Left forelimb (tissue), 1 donor: ENCODE measurements at places on chromosomes 7 and 10.

GRCh38 chr10:96890172-96890513, 58.0 kb downstream of the LCOR start:
- no peak for DNase-seq

DNA sequence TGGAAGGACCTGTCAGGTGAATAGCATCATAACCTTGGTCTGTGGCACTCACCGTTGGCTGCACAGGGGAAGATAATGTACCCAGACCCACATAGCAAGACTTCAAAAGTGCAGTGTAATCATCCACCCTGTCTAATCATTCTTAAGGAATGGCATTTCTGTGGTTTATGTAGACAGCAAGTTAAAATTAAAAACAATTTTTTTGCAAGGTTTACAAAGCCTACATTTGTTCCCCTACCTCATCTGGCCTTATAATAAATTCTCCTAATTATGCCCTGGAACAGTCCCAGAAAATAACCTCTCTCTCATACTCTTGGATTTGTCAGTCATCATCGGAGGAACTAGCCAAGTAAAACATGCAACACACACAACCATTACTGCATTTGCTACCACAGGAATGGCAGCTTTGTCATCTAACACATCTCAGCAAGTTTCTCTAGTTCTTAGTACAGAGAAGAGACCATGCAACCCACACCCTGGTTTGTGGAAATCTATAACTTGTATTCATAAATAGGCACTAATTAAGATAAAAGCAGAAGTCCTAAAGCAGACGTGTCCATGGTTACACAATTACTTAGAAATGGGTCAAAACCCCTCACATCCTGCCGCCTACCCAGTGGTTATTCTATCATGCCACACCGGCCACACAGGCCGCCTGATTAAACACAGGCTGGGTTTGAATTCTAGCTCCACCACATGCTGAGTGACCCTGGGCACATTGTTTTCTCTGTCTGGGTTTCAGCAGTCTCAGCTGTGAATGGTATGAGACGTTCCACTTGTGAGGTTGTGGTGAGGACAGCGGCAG, 19.1 kb downstream of the ABLIM1 start:
- no peak for DNase-seq

- no peak for DNase-seq
Observed at GRCh38 chr7:32519763-32520162, 24.5 kb downstream of the AVL9 start.

GRCh38 chr10:114359953-114360345, 44.4 kb downstream of the AFAP1L2 start:
- DNase-seq = no peak

DNA sequence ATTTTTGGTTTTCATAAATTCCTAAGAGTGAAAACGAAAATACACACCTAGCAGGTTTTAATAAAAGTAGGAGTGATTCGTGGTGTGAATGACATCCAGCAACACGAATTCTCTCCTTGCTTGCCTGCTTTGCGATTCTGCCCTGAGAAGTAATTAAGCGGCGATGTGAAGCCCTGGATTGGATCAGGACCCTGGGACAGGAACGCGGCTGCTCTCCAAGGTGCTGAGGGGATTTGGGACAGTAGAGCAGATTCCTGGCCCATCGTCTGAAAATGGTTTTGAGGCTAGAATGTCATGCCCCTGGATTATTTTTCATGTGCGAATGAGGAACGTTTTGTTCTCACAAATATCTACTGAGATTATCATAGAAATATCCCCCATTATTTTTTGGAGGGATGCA, 7.8 kb downstream of the NPS start:
- DNase-seq = no peak

GRCh38 chr10:129690248-129691070, 223.4 kb downstream of the MGMT start:
- no peak for DNase-seq

GRCh38 chr7:27739301-27739908, 557 bp upstream of the TAX1BP1 start:
- DNase-seq = no peak

DNA sequence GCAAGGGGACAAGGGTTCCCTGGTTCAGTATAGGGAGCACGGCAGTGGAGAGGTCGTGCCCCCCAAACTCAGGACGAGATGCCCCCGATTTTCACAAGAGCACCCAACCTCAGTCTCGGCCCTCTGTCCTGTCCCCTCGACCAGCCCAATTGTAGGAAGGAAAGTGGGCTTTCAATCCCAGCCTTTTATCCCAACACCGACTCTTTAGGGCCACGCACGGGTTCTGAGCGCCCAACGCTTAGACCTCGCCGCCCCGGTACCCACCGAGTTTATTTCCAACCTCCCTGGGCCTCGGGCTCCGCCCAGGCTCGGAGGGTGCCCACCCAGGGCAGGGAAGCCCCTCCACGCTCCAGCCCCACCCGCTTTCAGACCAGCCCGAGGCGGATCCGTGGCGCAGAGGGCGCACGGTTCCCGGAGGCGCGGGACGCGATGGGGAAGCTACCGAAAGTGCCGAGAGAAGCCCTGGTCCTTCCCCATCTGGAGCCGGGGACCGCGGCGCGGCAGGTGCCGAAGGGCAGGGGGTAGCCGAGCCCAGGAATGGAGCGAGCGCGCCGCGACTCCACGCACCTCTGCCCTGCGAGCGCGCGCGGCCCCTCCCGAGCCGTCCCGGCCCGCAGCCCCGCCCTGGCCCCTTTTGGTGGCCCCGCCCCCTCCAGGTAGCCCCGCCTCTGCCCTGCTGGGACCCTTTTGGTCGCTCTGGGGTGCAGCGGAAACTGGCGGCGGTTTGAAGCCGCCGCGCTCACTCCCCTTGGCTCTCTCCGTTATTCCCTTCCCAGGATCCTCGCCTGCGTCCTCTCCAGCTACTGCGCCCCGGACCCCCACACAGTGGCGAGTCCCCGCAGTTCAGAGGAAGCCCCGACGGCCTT, 20.4 kb downstream of the GRID2IP start:
- DNase-seq = no peak

DNA sequence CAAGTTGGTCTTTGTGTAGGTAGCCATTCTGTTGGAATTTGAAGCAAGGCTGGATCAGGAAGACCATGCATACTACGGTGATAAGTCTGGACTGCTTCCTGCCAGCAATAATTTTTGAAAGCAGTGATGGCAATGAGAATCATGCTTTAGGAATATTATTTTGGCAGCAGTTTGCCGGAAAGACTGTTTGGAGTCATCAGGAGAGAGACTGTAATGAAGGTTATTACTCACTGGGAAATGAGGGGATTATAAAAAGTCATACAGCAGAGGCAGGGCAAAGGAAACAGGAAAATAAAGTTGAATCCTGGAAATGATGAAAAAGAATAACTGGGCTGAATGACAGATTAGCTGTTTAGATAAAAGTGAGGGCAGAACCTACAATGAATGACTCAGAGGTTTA, 1136.8 kb upstream of the AUTS2 start:
- DNase-seq = no peak

GRCh38 chr7:25754333-25754732, 397.7 kb upstream of the NFE2L3 start:
- no peak for DNase-seq

GRCh38 chr10:79328737-79329504, 18.3 kb upstream of the PPIF start:
- DNase-seq = no peak

- DNase-seq = no peak
Observed at GRCh38 chr7:57425969-57426628, 23.9 kb upstream of the ZNF716 start.

GRCh38 chr7:1700086-1700485, 30.0 kb downstream of the ELFN1 start:
- no peak for DNase-seq

- no peak for DNase-seq
Observed at GRCh38 chr7:17746020-17746530, 194.2 kb downstream of the SNX13 start.

- DNase-seq = peak; percentile 50
Observed at GRCh38 chr10:124381011-124381611, 37.6 kb downstream of the OAT start.

DNA sequence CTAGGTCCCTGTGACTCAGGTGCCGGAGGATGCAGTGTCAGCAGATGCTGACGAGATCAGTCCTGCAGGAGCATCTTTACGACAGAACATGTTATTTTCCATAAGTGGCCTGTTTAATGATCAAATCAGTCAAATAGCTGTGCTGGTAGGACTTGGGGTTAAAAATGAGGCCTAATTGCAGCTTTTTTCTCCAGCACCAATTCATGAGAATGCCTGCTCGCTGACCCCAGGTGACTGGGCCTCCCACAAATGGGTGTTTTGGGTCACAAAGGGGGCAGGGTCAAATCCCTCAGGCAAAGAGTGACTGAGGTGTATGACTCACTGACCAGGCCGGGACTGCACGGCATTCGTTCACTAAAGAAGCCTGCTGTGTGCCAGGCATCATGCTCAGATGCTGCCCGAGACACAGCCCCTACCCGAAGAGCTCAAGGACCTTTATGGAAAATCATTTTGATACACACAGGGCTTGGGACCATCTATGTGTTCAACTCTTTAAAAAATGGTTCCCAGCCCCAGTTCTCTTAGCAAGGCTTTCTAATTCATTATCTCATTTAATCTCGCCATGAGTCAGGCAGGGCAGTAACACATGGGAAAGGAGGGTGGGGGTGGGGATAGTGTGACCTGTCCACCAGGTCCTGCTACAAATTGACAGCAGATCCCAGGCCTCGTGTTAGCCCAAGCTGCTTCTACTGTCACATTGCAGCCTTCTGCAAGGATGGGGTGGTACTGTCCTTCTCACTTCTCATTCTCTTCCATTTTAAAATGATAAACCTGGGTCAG, 21.1 kb downstream of the ZNF775 start:
- DNase-seq = no peak

GRCh38 chr10:75924309-75924902, 493.0 kb downstream of the LRMDA start:
- DNase-seq = no peak

- no peak for DNase-seq
Observed at GRCh38 chr10:96400465-96400864, 41.7 kb upstream of the OPALIN start.

- no peak for DNase-seq
Observed at GRCh38 chr10:77618117-77618516, 19.5 kb downstream of the KCNMA1 start.

- DNase-seq = no peak
Observed at GRCh38 chr10:69360485-69361302, 56.0 kb downstream of the TACR2 start.

DNA sequence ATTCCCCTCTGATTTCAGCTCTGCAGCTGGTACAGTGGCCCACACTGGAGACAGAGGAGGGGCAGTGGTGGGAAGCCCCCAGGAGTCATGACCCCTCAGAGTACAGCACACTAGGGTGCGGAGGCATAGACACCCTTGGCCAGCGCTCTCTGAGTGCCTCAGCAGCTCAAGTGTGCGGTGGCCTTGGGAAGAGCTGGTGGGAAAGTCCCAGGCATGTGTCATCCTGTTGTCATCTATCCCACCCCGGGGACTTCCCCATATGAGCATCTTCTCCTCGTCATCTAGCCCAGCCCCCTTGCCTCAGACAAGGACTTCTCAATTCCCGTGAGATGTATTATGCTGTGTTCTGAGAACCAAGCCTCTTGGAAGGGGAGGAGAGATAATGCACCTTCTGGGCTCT, 15.6 kb upstream of the PPIF start:
- no peak for DNase-seq

DNA sequence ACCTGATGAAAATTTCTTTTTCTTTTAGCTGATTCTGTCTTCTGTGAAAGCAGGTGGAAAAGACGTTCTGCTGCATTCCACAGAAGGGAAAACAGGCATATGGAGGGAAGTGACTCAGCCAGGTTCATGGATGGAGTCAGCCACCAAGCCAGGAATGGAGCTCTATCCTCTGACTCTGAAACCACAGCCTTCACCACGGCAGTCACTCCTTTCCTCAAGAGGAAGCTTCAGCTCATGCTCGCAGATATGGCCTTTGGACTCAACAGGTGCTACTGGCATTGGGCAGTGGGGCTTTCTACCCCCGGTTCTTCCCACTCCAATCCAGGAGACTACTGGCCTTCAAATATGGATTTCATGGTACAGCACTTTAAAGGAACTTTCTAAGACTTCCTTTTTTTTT, 11.5 kb upstream of the PLAU start:
- DNase-seq = no peak

DNA sequence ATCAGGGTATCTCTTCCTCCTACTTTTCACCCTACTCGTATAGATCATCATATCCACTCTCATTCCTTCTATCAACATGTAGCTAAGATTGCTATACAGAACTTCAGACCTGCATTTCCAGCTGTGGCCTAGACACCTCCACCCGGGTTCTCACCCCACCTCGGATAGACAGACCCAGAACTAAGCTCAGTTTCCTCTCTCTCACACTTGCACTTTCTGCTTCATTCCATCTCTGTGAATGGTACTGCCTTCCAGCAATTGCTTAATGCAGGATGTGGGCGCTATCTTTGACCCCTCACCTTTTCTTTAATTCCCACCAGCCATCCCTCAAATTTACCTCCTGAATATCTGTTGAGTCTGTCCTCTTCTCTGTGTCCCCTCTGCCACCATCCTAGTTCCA, 35.7 kb downstream of the AGK start:
- DNase-seq = no peak

DNA sequence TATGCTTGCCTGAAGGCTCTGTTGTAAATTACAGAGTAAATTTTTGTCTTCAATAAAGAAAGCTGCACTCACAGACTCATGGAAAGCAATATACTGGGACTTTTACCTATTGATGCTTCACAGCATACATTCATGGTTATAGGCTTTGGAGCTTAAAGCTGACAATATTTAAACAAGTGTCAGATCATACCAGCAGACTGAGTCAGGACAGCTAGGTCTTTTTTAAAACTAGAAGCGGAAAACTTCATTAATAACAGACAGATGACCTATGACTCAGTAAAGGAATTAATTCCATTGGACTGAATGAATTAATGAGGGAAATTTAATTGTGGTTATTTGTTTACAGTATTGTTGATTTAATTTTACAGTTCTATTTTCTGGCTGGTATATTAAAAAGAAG, 165.8 kb upstream of the DGKB start:
- DNase-seq = no peak

DNA sequence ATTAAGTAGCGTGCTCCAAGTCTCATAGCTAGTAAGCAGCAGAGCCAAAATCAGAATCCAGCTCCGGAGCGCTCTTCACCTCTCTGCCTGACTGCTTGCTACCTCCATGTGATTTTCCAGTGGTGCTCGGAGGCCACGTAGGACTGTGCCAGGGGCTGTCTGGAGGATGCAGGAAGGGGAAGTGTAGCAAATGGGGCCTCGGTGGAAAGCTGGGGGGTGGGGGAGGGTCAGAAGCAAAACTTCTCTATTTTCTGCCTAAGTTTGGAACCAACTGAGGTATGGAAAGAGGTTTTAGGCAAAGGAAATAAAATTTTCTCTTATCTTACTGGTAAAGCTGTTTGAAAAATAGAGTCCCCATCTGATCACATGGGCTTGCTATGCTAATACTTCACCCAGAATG, 108.7 kb downstream of the TBXAS1 start:
- DNase-seq = no peak

- no peak for DNase-seq
Observed at GRCh38 chr7:140201393-140201792, 24.6 kb upstream of the KDM7A start.

DNA sequence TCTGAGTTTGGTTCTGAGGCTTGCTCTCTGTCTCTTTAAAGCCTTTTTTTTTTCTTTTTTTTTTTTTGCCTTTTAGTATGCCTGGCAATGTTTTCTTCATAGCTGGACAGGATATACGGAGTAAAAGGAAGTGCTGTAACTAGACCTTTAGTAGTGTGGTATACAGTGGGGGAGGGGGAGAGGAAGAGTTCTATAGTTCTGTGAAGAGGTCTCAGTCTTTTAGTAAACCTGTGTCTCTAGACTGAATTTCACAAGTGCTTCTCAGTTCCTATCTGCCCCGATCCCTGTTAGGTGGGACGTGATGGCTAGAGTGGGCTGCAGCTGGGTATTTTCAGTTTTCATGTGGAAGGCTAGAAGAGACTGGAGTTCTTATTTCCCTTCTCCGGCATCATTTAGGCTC, 3.1 kb upstream of the ABCC2 start:
- no peak for DNase-seq
